ENCODE measurements at places on chromosomes 3 and 15.

DNA sequence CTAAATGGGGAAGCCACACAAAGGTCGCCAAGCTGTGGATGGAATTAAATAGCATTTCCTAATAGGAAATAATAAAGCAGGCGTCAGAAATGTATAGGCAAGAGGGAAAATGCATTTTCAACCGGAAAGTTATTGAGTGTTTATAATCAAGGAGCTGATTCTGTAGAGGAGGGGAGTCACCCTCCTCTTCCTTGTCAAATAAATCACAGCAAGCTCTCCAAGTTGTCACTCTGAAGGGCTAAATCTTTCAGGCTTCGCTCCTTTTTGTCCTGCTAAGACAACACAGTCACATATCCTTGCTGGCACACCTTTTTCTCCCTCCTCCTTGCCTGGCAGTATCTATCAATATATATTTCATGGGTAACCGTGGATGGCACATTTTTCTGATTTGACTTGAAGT, 338.4 kb downstream of the SATB1 start:
- DNase-seq: no peak

GRCh38 chr3:124826703-124827102, 60.5 kb downstream of the ITGB5 start:
- no peak for DNase-seq

DNA sequence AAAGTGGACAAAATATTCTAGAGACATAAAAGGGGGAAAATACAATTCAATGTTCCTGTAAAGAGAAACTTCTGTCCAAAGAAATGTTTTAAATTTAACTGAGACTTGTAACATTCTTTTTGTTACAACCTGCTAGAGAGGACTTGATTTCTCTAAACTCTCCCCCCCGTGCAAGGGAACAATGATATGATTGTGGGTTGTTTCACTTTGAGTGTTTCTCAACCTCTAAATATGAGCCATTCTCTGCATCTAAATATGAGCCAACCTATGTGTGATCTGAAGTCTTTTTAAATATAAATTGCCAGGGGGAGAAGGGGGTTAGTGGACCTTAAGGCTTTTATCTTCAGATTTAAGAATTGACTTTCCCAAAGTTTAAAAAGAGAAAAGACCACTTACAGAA, 14.6 kb downstream of the ZNF860 start:
- peak; percentile 45 for DNase-seq

- DNase-seq: no peak
Measured at GRCh38 chr15:85760531-85761371, 34.0 kb downstream of the KLHL25 start.

DNA sequence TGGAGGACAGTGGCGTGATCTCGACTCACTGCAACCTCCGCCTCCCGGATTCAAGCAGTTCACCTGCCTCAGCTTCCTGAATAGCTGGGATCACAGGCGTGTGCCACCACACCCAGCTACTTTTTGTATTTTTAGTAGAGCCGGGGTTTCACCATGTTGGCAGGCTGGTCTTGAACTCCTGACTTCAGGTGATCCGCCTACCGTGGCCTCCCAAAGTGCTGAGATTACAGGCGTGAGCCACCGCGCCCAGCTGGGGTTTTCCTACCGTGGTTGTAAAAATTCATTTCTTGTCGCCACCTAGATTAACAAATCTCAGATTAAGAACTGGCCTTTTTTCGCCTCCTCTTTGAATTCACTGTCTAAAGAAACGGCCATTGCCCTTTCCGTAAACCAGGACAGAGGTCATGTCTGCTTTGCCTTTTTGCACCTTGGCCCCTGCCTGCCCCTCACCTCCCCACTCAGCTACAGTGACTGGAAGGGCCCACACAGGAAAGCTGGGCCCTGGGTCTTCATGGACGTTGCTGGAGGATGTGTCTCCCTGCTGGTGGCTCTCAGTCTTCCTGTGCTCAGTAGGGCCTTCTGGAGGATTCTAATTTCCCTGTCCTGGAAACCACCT, 17.2 kb downstream of the ZNF710 start:
- no peak for DNase-seq

DNA sequence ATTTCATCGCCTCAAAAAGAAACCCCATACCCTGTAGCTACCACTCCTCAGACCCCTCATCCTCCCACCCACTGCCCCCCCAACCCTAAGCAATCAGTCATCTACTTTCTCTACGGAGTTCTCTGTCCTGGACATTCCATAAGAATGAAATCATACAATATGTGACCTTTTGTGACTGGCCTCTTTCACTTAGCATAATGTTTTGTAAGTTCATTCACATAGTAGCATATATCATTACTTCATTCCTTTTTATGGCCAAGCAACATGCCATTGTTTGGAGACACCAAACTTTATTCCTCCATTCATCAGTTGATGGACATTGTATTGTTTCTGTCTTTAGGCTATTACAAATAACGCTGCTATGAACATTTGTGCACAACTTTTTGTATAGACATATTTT, 64.2 kb downstream of the TNIK start:
- no peak for DNase-seq

DNA sequence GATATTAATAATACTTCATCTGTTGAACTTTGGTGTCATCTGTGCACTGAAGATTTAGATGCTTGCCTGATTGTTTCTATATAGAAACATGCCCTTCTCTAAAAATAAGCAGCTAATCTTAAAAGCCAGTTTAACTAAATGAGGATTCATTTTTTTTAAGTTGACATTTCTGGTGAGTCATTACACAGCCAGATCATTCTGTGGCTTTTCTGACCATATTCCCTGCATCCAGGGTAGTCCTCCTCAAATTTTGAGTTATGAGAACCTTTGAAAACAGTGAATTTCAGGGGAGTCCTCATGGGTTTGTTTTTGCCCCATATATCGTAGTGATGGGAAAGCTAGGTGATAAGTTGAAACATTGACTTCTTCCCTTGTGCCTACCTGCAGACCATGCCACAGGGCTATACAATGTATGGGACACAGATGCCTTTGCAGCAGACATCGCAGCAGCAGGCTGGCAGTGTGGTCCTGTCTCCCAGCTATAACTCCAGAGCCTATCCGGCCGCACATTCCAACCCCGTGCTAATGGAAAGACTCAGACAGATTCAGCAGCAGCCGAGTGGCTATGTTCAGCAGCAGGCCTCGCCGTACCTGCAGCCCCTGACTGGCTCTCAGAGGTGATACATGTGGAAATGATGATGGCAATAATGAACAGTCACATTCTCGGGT, 26.5 kb upstream of the P2RY12 start:
- no peak for DNase-seq

DNA sequence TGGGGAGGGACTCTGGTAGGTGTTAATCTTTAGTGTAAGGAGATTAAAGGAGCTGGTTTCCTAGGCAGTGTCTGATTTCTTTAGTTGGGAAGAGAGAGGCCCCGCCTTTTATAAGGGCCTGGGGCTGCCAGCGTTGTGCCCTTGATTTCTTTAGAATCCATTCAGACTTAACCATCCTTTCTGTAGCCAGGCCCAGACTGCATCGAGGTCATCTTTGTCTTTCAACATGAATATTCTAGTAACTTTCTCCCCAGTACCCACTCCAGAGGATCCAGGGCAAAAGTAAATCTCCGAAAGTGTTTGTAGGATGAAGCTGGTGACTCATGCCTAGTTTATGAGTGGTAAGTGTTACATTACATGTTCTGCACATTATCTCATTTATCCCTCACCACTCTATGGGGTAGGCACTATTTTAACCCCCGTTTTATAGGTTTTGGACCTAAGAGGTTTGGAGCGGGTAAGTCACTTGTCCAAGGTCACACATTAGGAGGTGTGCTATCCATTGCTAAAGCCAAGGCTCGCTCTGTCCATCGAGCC, 11.8 kb upstream of the USP3 start:
- no peak for DNase-seq

DNA sequence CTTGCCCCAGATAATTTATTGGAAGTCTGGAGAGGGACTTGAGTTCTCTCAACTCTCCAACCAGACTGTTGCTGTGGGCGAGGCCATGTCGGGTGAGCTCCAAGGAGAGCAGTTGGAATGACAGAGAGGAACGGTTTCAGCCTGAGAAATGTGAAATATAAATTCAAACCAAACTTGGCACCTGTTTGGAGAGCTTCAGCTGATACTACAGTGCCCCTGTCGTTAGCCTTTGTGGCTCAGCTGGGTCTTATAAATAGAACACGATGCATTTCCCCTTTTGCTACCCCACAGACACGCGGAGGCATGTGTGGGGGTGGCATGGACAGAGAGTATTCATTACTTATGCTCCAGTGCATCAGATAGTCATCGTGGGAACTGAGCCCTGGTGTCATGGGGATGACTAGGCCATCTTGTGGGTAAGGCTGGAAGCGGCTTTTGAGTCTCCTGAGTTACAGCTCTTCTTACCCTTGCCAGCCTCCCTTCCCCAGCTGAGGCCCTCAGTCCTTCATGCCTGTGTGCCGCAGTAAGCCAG, 15.6 kb downstream of the SMAD3 start:
- DNase-seq: peak; percentile 71

GRCh38 chr15:40295877-40296560, 11.7 kb downstream of the PLCB2 start:
- no peak for DNase-seq

DNA sequence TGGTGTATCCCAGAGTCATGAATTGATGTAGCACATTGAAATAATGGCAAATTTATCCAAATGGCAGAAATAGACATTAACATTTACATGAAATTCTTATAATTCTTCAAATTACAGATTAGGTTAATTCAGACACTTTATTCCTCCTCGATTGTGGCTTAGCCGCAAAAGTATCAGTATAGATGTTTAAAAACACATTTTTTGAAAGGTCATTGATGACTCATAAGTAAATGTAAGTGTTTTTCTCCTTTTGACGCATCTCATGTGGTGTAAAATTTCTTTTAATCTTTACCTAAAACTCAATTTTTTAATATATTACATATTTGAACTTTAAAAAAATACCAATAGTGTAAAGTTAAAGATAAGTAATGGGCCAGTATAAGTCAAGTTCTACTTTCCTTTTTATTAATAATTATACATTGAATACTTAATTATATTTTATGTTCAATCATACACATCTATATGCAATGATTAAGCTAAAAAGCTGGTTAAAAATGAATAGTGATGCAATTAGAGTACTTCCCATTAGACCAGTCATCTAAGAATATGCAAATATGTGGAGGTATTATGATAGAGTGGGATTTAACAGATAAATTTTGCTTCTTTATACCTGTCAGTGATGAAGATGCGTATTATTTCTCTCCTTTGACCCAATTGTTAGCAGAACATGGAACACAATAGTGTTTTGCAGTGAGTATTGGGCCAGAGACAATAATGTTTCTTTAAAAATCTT, 678.1 kb upstream of the DPPA4 start:
- DNase-seq: peak; percentile 36

- DNase-seq: no peak
Measured at GRCh38 chr3:189238071-189238470, 66.3 kb downstream of the TPRG1 start.

DNA sequence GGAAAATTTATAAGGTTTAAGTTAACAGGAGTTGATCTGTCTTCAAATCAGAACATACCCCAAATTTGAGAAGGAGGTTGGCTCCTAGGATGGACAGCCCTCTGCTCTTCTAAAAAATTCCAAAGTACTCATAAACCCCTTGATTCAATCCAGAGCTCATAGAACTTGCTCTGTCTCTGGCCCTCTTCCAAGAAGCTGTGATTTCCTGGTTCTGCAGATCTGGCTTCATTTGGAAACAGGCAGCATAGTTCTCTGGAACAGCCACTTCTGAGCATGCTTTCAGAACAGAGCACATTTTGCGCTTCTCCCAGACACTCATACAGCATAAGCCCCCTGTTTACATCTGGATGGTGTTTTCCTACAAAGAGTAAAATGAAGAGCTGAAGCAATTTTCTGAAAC, 96.7 kb downstream of the KBTBD8 start:
- DNase-seq: no peak

- no peak for DNase-seq
Measured at GRCh38 chr15:88744548-88745020, 58.7 kb upstream of the ACAN start.
